ENCODE measurements at places on chromosomes 2 and 18. TPM values are rescaled to one million over a fixed set of nuclear protein-coding genes. Genes with fewer than 3 reads are reported as not detected.

GRCh38 chr2:74186038-74186437, 7.4 kb upstream of the MOB1A start:
- no peaks in the 10 kb centered on the region for H3K27me3 ChIP-seq
- no peaks in the 10 kb centered on the region for H3K4me1 ChIP-seq
- no peak overlapping the region for H3K4me3 ChIP-seq
- H3K36me3 ChIP-seq = no peaks in the 10 kb centered on the region

DNA sequence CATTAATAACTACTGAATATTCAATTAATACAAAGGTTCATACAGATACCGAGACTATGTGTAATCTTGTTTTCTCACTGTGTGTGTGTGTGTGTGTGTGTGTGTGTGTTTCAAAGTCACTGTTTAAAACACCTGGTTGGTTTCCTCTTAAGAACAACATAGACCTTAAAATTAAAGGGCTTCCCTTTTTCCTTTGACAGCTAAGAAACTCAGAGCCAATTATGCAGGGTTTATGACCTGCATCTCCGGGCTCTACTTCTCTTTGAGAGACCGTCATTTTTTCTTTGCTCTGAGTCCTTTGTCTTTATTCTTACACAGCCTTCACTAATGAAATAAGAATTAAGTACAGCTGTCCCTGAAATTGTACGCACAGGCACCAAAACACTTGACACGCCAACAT, 145.6 kb downstream of the HDAC4 start:
- no peak overlapping the region for H3K4me3 ChIP-seq
- DNase-seq = no peak
- H3K36me3 ChIP-seq = no peaks in the 10 kb centered on the region

GRCh38 chr2:9250498-9251153, 44.0 kb downstream of the ASAP2 start:
- H3K36me3 ChIP-seq = no peaks in the 10 kb centered on the region
- peak overlapping the region; percentile 66 for H3K27ac ChIP-seq
- H3K4me3 ChIP-seq = no peak overlapping the region
- peaks cover 46% of the 10 kb centered on the region for H3K4me1 ChIP-seq
- DNase-seq = no peak

- no peak overlapping the region for H3K27ac ChIP-seq
- no peaks in the 10 kb centered on the region for H3K27me3 ChIP-seq
- no peaks in the 10 kb centered on the region for H3K36me3 ChIP-seq
- H3K4me3 ChIP-seq = no peak overlapping the region
- H3K4me1 ChIP-seq = no peaks in the 10 kb centered on the region
- DNase-seq = no peak
Measured at GRCh38 chr2:150944315-150944714, 317.3 kb downstream of the RBM43 start.

DNA sequence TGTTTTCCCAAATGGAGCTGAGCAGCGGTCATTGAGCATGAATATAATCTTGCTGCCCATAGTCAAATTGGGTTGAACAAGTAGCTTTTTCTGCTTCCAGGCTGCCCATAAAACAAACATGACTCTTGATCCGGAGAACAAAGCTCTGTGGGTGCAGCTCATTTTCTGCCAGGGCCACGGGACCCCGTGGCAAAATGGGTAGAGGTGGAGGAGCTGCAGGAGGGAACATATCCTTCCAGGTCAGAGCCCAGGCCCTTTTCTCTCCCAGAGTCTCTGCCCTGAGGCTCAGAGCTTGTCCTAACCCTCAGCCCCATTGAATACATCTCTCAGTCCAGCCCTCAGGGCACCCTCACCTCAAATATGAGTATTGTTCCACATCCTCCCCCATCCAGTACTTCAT, 151.6 kb upstream of the TWIST2 start:
- no peaks in the 10 kb centered on the region for H3K36me3 ChIP-seq
- H3K27ac ChIP-seq = no peak overlapping the region
- peaks cover 15% of the 10 kb centered on the region for H3K4me1 ChIP-seq
- no peak for DNase-seq

DNA sequence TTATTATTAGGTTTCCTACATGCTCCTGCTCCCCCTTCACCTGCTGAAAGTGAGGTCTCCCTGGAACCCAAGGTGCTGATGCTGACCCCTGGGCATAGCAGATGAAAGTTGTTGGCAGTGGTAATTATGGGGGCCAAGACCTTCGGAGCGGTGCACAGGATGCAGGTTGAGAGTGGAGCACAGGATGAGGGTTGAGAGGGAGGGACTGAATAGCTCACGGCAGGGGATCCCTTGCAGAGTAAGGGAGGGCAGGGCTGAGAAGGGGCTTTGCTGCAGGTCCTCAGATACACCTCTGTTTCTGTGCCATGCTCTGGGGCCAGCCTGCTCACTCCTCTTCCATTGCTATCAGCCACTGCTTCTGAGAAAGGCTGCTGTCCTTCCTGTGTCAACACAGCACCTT, 163.3 kb downstream of the FHOD3 start:
- no peaks in the 10 kb centered on the region for H3K36me3 ChIP-seq
- H3K4me1 ChIP-seq = no peaks in the 10 kb centered on the region
- no peak for DNase-seq
- no peak overlapping the region for H3K4me3 ChIP-seq
- H3K27me3 ChIP-seq = no peaks in the 10 kb centered on the region
- no peak overlapping the region for H3K27ac ChIP-seq

DNA sequence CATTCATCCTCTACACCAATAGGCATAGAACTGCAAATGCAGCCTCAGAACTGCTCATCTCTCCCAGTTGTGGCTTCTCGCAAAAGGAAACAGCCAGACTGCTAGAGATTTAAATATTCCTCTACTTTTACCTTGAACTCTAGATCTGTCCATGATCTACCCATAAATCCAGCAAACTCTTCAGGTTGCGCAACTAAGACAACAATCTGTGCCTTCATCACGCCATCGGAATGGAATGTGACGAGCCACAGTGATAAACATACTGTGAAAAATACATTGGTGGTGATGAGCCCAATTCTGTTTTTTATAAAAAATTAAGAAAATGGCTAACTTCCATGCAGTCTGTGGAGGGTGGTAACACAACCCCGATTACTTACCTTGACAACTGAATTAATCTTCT, 626.7 kb downstream of the LRRTM4 start:
- no peaks in the 10 kb centered on the region for H3K36me3 ChIP-seq
- no peaks in the 10 kb centered on the region for H3K4me1 ChIP-seq
- no peaks in the 10 kb centered on the region for H3K27me3 ChIP-seq
- H3K27ac ChIP-seq = no peak overlapping the region
- no peak overlapping the region for H3K4me3 ChIP-seq
- no peak for DNase-seq

- DNase-seq = no peak
- H3K36me3 ChIP-seq = no peaks in the 10 kb centered on the region
- no peaks in the 10 kb centered on the region for H3K4me1 ChIP-seq
- H3K27ac ChIP-seq = no peak overlapping the region
- no peak overlapping the region for H3K4me3 ChIP-seq
Measured at GRCh38 chr18:30192216-30192615, 850.3 kb downstream of the DSC3 start.

DNA sequence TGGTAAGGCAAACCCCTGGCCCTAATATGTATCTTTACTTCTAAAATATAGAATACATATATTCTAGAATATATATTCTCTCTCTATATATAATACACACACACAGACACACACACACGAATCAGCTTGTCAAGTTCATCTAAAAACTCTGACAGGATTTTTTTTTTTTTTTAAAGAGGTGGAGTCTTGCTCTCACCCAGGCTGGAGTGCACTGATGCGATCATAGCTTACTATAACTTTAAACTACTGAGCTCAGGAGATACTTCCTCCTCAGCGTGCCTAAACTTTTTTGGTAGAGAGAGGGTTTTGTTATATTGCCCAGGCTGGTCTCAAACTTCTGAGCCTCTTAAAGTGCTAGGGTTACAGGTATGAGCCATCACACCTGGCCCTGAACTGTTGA, 45.2 kb downstream of the DOK1 start:
- peaks cover 5% of the 10 kb centered on the region for H3K4me1 ChIP-seq
- peaks cover 28% of the 10 kb centered on the region for H3K27me3 ChIP-seq

GRCh38 chr2:120904830-120905234, 169.2 kb downstream of the GLI2 start:
- peaks cover 28% of the 10 kb centered on the region for H3K4me1 ChIP-seq
- peaks cover 39% of the 10 kb centered on the region for H3K36me3 ChIP-seq
- DNase-seq = no peak
- no peak overlapping the region for H3K27ac ChIP-seq
- H3K4me3 ChIP-seq = no peak overlapping the region

GRCh38 chr2:29193681-29194080, 78.5 kb downstream of the CLIP4 start:
- no peak overlapping the region for H3K27ac ChIP-seq
- DNase-seq = no peak
- H3K4me1 ChIP-seq = peaks cover 14% of the 10 kb centered on the region
- H3K27me3 ChIP-seq = no peaks in the 10 kb centered on the region

DNA sequence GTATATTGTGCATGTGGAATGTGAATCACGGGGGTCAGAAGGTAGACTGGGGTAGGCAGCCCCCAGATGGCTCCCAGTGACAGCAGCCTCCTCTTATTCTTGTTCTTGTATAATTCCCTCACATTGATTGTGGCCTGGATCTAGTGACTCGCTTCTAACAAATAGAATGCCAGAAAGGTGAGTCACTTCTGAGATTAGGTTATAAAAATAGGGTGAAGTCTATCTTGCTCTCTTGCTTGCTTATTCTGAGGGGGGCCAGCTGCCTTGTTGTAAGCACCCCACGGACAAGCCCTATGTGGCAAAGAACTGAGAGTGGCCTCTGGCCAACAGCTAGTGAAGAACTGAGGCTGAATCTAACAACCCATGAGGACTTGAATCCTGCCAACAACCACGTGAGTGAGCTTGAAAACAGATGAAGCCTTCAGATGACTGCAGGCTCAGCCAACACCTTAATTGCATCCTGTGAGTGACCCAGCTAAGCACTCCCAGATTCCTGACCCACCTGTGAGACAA, 15.6 kb upstream of the RMND5A start:
- H3K4me3 ChIP-seq = no peak overlapping the region
- H3K27ac ChIP-seq = peak overlapping the region; percentile 58
- no peaks in the 10 kb centered on the region for H3K36me3 ChIP-seq
- peak; percentile 79 for DNase-seq
- no peaks in the 10 kb centered on the region for H3K27me3 ChIP-seq

- H3K27ac ChIP-seq = no peak overlapping the region
- no peaks in the 10 kb centered on the region for H3K27me3 ChIP-seq
- no peaks in the 10 kb centered on the region for H3K36me3 ChIP-seq
- DNase-seq = no peak
Measured at GRCh38 chr2:25654801-25655200, 18.6 kb downstream of the DTNB start.

The MREG gene
- 1.9 TPM for total RNA-seq

The KLHL41 gene
- not detected for total RNA-seq

The PRKAG3 gene
- total RNA-seq = not detected

The UNC80 gene
- total RNA-seq = not detected

The PRR30 gene
- not detected for total RNA-seq

The RRM2 gene
- 209 TPM for total RNA-seq
